Gastroesophageal sphincter (tissue), 4 donors: ENCODE measurements at places on chromosomes 1 and 21.

DNA sequence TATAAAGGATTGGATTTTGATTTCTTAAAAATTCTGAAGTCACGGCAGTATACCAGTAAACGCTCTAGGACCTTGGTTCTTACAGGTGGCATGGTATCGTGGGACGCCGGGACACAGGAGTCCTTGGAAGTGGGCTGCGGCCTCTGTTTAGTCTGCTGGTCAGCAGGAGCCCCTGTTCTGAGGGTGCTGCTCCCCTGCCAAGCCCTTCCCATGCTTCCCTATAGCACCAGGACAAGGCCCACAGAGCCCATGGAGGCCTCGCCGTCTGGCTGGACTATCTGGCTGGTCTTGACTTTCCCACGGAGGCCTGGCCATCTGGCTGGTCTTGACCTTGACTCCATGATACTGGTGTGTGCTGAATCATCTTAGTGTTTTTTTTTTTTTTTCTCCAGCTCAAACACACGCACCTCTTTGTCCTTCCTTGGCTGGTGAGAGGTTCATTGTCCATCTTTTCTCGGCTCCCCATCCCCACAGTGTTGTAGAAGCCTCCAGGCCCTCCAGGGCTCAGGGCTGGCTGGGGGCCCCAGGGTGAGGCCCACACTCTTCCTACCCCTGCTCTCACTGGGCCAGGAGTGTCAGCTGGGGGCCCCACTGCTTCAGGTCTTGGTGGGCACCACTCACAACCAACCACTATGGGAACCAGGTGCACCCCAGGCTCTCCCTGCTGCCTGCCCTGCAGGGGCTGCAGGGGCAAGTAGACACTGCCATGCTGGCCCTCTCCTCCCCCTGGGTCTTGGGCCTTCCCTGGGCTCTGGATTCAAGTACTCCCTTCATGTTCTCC, 16.5 kb upstream of the TTC34 start:
- no peak for ATAC-seq

GRCh38 chr1:5969168-5969567, 23.1 kb downstream of the NPHP4 start:
- ATAC-seq = no peak

GRCh38 chr1:56145581-56145980, 433.8 kb downstream of the PLPP3 start:
- no peak for ATAC-seq

DNA sequence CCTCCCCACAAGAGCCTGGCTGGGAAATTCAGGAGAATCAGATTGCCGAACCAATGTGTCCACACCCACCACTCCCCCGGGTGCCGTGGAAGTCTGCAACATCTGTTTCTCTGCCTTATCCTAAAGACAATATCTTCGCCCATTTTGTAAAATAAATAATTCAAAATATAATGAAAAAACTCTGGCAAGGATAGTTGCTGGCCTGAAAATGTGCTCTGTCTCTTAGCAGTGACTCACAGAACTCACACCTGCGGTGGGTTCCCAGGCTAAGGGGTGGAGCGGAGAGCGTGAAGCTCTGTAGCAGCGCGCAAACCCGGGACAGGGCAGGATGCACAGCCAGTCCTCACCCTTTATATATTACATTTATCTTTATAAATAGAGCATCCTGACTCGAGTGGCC, 99.9 kb downstream of the COLGALT2 start:
- ATAC-seq = no peak

GRCh38 chr1:156538711-156539440, 33.5 kb downstream of the IQGAP3 start:
- ATAC-seq = no peak
